Stomach (tissue), 19 donors: ENCODE measurements at places on chromosomes 13 and 19.

GRCh38 chr13:97810152-97810551 is 143.3 kb upstream of the IPO5 start:
- H3K27me3 ChIP-seq: no peaks in the 10 kb centered on the region
- no peaks in the 10 kb centered on the region for H3K36me3 ChIP-seq
- no peak overlapping the region for H3K4me3 ChIP-seq
- no peaks in the 10 kb centered on the region for H3K4me1 ChIP-seq
- H3K27ac ChIP-seq: no peak overlapping the region

GRCh38 chr19:54319892-54320670 is 7.1 kb upstream of the LILRA5 start:
- no peak overlapping the region for H3K27ac ChIP-seq
- no peak for DNase-seq
- H3K4me3 ChIP-seq: no peak overlapping the region

DNA sequence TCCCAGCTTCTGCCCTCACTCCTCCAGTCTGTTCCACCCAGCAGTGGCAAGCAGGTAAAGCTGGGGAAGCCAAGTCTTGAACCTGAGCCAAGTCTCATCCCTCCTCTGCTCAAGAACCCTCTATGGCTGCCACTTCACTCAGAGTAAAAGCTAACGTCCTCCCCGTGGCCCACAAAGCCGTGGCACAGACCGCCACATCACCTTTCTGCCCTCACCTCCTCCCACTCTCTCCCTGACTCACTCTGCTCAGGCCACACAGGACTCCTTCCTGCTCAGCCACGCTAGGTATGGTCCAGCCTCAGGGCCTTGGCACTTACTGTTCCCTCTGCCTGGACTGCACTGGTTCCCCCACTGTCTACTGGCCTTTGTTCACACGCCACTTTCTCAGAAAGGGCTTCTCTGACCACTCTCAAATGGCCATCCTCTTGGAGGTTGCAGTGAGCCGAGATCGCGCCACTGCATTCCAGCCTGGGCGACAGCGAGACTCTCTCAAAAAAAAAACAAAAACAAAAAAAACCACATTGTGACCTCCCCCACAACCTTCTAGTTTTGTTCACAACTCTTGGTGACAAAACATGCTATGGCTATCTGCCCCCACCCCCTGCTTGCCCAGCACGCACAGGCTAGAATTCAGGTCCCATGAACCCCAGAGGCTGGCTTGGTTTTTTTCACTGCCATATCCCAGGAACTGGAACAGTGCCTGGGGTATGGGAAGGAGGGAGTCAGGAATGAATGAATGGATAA is 15.8 kb downstream of the NDUFB7 start:
- no peak overlapping the region for H3K27ac ChIP-seq
- no peak overlapping the region for H3K4me3 ChIP-seq
- DNase-seq: no peak
- peaks cover 10% of the 10 kb centered on the region for H3K36me3 ChIP-seq
- peaks cover 49% of the 10 kb centered on the region for H3K4me1 ChIP-seq

DNA sequence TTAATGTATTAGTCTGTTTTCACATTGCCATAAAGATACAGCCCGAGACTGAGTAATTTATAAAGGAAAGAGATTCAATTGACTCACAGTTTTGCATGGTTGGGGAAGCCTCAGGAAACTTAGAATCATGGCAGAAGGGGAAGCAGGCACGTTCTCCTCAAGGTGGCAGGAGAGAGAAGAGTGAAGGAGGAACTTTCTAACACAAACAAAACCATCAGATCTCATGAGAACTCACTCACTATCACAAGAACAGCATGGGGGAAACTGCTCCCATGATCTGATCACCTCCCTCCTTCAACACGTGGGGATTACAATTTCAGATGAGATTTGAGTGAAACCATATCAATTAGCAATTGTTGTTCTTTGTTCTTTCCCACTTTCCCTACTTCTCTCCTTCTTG is 689.0 kb upstream of the SLITRK1 start:
- no peak overlapping the region for H3K4me3 ChIP-seq
- no peak overlapping the region for H3K27ac ChIP-seq
- H3K36me3 ChIP-seq: no peaks in the 10 kb centered on the region
- H3K4me1 ChIP-seq: no peaks in the 10 kb centered on the region
- H3K27me3 ChIP-seq: no peaks in the 10 kb centered on the region

DNA sequence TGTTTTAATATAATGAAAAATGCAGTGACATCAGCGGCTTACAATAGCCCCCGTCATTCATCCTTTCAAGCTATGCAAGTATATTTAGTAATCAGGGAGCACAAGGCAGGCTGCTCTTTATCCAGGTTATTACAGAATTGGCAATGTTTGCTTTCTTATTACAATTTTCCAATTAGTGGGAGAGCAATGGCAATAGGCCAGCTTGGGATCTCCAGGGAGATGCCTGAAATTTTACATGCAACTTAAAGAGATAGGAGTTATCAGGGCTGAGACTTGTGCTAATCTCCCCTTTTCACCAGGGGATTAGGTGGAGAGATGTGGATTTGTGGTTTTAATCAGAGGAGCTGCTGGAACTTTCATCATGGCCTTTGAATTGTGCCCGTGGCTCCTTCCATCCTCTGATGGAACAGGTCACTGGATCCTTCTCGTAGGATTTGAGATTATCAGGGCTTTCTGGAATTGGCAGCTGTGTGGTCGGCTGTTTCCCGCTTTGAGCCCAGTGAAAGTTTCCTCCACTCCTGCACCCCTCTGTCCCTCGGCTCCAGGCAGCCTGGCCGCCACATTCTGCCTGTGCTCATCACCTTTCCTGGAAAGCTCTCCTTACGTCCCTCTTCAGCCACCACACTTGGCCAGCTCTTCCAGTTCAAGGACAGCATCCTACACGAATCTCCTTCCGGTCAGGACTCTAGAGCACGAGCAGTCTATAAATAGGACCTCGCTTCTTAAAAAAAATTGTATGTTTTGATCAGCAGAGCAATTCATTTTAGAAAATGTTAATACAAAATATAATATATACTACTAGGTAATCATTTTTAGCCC is 47.0 kb downstream of the CBY2 start:
- no peaks in the 10 kb centered on the region for H3K36me3 ChIP-seq
- H3K27me3 ChIP-seq: no peaks in the 10 kb centered on the region
- H3K4me1 ChIP-seq: no peaks in the 10 kb centered on the region
- no peak for DNase-seq
- H3K4me3 ChIP-seq: no peak overlapping the region

DNA sequence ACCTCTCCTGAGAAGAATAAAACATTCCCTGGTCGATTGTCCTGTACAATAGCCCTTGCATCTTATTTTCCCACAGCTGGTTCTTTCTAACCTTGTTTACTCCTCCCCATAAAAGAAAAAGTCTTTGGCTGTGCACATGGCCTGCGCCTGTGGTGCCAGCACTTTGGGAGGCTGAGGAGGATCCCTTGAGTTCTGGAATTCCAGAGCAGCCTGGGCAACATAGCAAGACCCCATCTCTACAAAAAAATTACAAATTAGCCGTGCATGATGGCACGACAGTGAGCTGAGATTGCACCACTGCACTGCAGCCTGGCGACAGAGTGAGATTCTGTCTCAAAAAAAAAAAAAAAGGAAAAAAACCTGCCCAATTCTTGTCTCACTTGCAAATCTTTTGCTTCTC is 7.2 kb upstream of the NUP62 start:
- peaks cover 3% of the 10 kb centered on the region for H3K27me3 ChIP-seq
- H3K27ac ChIP-seq: no peak overlapping the region
- no peak for DNase-seq
- peaks cover 7% of the 10 kb centered on the region for H3K4me1 ChIP-seq
- H3K36me3 ChIP-seq: peaks cover 7% of the 10 kb centered on the region

DNA sequence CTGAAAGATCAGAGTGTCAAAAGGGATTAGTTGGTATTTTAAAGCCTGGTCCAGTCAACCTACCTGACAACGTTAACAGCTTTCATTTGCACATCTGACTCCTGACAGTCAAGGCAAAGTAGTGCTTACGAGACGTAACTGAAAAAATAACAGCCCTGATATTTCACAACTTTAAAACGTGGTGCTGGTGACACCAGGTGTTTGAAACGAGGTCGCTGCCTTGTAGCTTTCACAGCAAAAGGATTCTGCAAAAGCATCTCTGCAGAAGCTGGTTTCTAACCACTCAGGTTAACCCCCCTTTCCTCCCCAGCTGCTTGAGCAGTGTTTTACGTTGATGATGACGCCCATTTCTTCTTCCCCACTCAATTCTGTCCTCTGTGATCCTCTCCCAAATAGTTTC is 23.3 kb downstream of the GGACT start:
- no peak for DNase-seq
- no peaks in the 10 kb centered on the region for H3K36me3 ChIP-seq
- no peak overlapping the region for H3K4me3 ChIP-seq
- H3K27me3 ChIP-seq: no peaks in the 10 kb centered on the region

GRCh38 chr19:13817615-13818371 is 22.6 kb downstream of the ZSWIM4 start:
- no peaks in the 10 kb centered on the region for H3K27me3 ChIP-seq
- peaks cover 29% of the 10 kb centered on the region for H3K36me3 ChIP-seq
- H3K27ac ChIP-seq: peak overlapping the region; percentile 61
- peak; percentile 96 for DNase-seq
- H3K4me3 ChIP-seq: peak overlapping the region; percentile 42

DNA sequence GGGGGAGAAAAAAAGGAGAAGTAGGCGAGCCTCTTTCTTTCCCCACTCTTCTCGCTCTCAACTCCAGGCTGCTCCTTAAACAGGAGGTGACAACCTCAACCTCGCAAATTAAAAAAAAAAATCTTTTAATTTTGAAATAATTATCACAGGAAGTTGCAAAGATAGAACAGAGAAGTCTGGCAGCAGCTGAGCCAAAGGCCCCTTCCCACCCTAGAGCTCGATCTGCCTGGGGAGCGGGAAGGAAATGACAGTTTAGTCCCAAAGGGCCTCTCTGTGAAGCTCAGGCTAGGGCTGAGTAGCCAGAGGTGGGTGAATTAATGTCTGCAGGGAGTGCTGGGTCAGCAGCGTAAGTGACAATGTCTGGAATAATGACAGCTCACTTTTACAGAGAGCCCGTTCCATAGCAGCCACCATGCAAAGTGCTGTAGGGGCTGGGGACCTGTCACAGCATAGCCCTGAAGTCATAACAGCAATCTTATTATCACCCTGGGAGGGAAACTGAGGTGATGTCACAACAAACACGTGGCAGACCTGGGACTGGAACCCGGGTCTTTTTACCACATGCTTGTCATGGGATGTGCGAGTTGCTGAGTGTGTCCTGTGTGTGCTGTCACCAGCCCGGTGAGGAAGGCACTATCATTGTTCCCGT is 8.8 kb upstream of the CD22 start:
- no peaks in the 10 kb centered on the region for H3K36me3 ChIP-seq
- H3K4me3 ChIP-seq: no peak overlapping the region
- no peaks in the 10 kb centered on the region for H3K27me3 ChIP-seq
- no peak for DNase-seq

DNA sequence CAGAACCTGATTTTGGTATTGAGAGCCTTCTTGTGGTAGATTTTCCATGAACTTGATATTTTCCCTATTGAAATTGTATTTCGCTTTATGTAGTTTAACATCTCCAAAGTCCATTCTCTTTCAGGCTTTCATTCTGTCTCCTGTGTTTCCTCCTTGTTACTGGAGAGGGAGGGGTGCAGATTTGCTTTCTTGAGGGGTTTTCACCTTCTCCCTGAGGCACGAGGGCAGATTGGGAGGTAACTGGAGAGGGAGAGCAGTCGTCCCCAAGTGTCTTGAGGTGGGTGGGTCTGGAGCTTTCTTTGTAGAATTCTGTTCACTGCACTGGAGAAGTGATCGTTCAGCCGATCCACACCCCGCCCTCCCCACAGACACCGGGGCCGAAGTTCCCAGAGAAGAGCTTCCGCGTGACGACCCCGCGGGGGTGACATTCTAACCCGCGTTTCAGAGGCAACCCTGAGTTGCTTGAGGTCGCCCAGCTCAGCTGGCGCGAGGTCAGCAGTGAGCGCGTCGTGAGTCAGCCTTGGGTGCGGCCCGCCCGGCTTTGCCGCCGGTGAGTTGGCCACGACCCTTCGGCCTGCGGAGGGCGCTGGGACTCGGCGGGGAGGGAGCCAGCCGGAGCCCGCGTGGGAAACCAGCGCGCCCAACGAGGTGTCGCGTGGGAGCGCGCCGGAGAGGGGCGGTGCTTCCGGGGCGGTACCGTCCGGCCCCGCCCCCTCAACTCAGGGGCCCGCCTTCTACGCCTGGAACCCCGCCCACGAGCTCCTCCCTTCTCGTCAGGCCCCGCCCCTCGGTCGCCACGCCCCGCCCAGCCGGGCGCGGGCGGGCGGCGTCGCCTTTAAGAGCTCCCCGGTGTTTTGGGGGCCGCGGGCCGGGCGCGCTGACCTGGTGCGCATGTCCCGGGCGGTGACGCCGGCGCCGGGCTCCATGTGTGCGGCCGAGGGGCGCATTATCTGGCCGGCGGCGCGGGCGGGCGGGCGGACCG is at the start of gene GATAD2A:
TSS of gene GATAD2A (plus strand) at position 797 of the 982 bp plus-strand sequence. CDS start 59,671 bp downstream, outside the sequence.
- H3K36me3 ChIP-seq: no peaks in the 10 kb centered on the region
- peak; percentile 96 for DNase-seq
- H3K4me1 ChIP-seq: peaks cover 62% of the 10 kb centered on the region
- H3K27ac ChIP-seq: peak within 1 kb of the TSS; percentile 96
- H3K4me3 ChIP-seq: peak within 1 kb of the TSS; percentile 96

DNA sequence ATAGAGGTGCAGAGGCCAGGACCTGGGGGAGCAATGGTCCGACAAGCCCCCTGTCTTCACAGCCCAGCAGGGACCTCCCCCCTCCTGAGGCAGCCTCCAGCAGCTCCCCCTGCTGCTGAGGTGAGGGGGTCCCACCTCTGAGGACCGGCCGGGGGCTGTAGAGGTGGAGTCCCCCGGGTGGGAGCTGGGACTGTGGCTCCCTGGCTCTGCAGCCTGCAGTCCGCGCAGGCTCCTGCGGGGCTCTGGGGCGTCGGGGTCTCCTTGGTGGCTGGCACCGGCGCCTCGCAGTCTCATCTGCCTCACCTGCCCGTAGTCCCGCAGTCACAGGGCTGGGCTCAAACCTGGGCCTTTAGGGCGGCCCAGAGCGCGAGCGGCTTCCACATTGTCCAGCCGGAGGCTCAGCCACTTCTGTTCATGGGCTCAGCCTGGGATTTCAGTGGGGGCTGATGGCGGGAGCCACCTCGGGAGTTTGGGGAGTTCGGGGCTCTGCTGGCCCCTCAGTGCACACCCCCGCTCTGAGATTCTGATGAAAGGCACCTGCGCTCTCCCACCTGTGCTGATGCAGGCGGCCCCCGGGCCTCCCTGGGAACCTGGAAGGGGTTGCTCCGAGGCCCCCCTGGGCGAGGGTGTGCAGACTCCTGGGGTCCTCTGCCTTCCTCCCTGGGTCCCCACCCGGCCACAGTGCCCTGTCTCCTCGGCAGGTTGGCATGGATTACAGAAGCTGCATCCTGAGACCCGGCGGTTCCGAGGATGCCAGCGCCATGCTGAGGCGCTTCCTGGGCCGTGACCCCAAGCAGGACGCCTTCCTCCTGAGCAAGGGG is 7.0 kb upstream of the ZNF554 start:
- DNase-seq: no peak
- no peak overlapping the region for H3K27ac ChIP-seq
- no peaks in the 10 kb centered on the region for H3K4me1 ChIP-seq
- no peaks in the 10 kb centered on the region for H3K27me3 ChIP-seq
